ENCODE measurements at places on chromosomes 1 and 21. TPM values are rescaled to one million over a fixed set of nuclear protein-coding genes. Genes with fewer than 3 reads are reported as not detected.

Gene CFH
- total RNA-seq = 130 TPM

Gene PLA2G2C
- not detected for total RNA-seq

Gene TNFRSF25
- 46.9 TPM for total RNA-seq

Gene SYT14
- not detected for total RNA-seq

Gene CRNN
- total RNA-seq = not detected

Gene ID3
- total RNA-seq = 1,101 TPM

Gene SPRR1B
- not detected for total RNA-seq

Gene TRPM2
- 9.4 TPM for total RNA-seq

Gene PTAFR
- total RNA-seq = 2.8 TPM

Gene SPRR3
- not detected for total RNA-seq

Gene CNIH3
- total RNA-seq = 6.6 TPM

Gene RGS1
- total RNA-seq = 25.1 TPM

Gene GPR25
- total RNA-seq = not detected

Gene MPZ
- 1.3 TPM for total RNA-seq

Measured in stomach (tissue), 19 donors.